Kasumi-1 (cell line): ENCODE measurements at places on chromosomes 12 and 14.

- no peak for DNase-seq
Observed at GRCh38 chr12:57726884-57727757, 11.4 kb downstream of the AGAP2 start.

GRCh38 chr12:27060740-27061139 lies 21.6 kb downstream of the C12orf71 start:
- DNase-seq: no peak

DNA sequence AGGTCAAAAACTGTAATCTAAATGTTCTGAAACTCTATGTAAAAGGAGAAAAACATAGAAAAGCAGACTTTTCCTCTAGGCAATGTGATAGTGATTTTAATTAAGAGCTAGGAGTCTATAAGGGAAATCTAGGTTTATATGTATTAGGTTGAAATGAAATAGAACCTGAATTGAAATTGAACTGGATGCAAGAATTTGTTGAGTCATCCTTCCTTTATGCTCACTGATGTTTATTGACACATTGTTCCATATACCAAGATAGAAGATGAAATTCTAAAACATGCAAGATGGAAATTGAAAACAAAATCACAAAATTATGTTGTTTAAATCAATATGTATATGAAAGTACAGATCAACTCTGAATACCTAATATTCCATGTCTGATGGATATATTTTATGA lies 170.4 kb upstream of the FLRT2 start:
- DNase-seq: no peak

GRCh38 chr14:95387826-95388445 lies 68.2 kb upstream of the CLMN start:
- DNase-seq: no peak

DNA sequence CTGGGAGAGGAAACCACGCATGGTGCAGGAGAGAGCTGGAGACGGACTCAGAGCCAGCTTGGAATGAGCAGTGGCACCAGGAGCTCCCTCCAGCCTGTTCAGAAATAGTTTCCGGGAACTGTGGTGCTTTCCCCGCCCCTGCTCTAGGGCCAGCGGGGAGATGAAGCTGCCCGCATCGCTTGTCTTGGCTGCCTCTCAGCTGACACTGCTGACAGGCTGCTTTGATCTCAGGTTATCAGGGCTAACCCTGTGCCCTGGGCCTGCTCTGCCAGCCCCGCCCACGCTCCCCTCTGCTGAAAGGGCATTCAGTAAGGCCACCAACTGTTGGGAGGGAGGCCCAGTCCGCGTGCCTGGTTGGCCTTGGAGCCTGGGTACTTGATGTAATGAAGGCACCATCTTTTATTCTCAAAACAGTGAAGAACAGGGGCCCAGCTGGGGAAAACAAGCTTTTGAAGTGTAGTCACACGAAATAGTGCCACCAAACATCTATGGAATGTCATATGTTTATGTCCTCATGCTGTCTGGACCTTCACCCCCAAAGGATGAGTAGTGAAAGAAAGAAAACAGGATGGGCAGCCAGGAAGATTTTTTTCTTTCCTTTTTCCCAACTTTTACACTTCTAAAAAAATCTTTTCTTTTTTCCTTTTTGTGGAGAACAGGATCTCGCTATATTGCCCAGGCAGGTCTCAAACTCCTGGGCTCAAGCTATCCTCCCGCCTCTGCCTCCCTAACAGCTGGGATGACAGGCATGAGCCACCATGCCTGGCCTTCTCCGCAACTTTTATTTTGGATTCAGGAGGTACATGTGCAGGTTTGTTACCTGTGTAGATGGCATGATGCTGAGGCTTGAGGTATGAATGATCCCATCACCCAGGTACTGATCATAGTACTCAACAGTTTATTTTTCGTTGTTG lies 115.9 kb upstream of the TBX3 start:
- DNase-seq: no peak

DNA sequence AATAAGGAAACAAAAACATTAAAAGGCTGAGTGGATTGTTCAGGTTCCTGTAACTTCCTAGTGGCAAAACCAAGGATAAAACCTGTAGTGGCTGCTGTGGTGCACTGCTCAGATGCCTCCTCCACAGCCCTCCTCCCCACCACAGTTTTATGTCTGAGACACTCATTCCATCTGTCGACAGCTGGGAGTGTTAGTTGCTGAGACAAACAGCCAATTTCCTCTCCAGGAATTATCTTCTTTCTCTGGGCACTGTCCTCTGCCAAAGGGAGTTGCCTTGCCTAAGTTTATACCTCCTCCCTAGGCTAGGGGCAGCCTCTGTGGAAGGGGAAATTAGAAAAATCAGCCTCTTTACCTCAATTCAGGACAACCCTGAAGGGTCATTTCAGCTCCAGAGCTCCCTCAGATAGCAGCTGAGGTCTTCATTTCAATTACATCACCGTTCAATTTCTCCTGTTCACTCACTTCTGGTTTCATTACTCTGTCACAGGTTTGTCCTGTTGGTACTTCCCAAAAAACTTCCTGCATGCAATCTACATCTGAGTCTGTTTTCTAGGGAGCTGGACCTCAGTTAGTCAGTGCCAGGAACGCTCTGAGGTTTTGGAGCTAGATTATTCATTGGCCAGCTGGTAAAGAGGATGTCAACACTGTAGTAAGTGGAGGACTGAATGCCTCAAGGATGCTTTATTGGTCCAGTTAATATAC lies 74.9 kb upstream of the ATP2B1 start:
- peak; percentile 8 for DNase-seq

GRCh38 chr14:68362846-68363245 lies 430.0 kb downstream of the ZFP36L1 start:
- no peak for DNase-seq

GRCh38 chr14:85527006-85527405 lies 2.9 kb upstream of the FLRT2 start:
- DNase-seq: no peak
